Cortex of kidney (tissue), 1 donor: ENCODE measurements at places on chromosomes 6 and 20.

- DNase-seq: no peak
Observed at GRCh38 chr6:2127484-2127911, 117.9 kb downstream of the GMDS start.

GRCh38 chr20:60752741-60753420, 499.2 kb upstream of the CDH4 start:
- DNase-seq: no peak

DNA sequence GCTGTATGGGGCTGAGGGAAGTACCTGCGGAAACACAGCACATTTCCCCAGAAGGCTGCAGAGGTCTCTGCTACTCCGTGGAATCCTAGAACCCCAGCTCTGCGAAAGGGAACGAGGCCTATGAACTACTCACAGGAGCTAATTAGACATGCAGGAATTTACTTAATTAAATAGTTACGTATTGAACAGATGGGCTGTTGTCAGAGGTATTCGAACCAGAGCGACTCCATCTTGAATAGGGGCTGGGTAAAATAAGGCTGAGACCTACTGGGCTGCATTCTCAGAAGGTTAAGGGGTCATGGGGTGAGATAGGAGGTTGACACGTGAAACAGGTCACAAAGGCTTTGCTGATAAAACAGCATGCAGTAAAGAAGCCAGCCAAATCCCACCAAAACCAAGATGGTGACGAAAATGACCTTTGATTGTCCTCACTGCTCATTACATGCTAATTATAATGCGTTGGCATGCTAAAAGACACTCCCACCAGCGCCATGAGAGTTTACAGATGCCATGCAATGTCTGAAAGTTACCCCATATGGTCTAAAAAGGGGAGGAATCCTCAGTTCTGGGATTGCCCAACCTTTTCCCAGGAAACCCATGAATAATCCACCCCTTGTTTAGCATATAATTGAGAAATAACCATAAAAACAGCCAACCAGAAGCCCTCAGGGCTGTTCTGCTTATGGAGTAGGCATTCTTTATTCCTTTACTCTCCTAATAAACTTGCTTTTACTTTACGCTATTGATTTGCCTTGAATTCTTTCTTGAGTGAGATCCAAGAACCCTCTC, 14.7 kb upstream of the SSTR4 start:
- DNase-seq: no peak

DNA sequence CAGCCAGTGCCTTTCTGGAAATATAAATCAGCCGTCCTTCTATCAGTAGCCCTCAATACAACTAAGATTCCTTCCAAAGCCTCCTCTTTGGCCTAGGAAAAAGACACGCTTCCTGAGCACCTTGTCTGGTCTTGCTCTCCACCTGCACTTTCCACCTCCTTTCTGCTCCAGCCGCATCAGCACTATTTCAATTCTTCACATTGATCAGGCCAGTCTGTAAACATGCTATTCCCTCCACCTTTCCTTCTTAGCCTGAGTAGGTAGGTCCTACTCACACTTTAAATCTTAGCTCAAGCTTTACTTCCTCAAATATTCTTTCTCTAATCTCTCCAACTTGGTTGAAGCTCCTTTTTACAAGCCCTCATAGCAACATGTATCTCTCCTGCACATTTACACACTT, 11.4 kb downstream of the RANBP9 start:
- no peak for DNase-seq

- no peak for DNase-seq
Observed at GRCh38 chr6:6918216-6918983, 189.4 kb upstream of the RREB1 start.

GRCh38 chr20:16553684-16554083, 19.6 kb downstream of the KIF16B start:
- no peak for DNase-seq

GRCh38 chr20:54624706-54625390, 149.5 kb downstream of the DOK5 start:
- no peak for DNase-seq

GRCh38 chr6:124142852-124143251, 339.2 kb downstream of the NKAIN2 start:
- DNase-seq: no peak

GRCh38 chr20:32965115-32965514, 39.1 kb downstream of the SUN5 start:
- DNase-seq: no peak
